ENCODE measurements at places on chromosomes 13 and 19.

DNA sequence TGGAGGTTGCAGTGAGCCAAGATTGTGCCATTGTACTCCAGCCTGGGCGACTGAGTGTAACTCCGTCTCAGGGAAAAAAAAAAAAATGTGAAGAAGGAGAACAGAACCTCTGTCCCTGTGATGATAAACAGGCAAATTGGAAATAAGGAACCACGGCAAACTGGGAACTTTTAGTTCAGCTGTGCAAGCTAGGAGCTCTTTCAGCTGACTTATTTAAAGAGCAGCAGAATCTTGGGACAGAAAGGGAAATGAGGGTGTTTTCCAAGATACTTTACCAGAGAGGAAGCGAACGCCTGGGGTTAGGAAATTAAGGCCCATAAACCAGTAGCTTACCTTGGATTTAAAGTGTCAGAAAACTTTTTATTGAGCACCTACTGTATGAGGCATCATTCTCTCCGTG lies 3.0 kb upstream of the UPF1 start:
- DNase-seq = no peak

DNA sequence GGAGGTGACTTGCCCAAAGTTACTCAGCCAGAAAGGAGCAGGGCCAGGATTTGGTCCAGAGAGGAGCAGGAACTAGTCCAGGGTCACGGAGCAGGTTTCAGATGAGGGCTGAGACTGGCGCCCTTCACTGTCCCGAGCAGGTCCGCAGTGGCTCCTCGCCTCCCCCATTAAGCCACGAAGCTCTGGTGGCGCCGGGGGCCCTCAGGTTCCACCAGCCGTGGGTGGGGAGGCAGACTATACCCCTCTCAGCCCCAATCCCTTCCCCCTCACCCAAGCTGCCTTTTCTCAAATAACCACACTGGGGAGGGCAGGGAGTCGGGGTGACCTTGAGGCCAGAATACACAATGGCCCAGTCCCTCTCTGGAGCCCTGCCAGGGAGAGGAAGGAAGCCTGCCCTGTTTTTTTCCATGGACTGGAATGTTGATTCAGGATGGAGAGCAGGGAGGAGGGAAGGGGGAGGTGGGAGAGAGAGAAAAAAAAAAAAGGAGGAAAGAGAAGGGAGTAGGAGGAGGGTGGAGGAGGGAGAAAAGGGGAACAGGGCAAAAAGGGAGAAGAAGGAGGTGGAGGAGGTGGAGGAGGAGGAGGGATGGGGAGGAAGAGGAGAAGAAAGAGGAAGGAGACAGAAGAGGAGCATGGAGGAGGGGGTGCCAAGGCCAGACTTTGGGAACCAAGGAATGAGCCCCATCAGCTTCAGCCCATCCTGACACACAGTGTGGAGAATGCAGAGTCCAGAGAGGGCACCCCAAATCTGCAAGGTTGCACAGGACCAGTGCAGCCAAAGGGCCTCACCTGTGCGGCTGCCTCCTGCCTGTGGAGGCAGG lies 19.7 kb downstream of the CEACAM16 start:
- DNase-seq = peak; percentile 86

DNA sequence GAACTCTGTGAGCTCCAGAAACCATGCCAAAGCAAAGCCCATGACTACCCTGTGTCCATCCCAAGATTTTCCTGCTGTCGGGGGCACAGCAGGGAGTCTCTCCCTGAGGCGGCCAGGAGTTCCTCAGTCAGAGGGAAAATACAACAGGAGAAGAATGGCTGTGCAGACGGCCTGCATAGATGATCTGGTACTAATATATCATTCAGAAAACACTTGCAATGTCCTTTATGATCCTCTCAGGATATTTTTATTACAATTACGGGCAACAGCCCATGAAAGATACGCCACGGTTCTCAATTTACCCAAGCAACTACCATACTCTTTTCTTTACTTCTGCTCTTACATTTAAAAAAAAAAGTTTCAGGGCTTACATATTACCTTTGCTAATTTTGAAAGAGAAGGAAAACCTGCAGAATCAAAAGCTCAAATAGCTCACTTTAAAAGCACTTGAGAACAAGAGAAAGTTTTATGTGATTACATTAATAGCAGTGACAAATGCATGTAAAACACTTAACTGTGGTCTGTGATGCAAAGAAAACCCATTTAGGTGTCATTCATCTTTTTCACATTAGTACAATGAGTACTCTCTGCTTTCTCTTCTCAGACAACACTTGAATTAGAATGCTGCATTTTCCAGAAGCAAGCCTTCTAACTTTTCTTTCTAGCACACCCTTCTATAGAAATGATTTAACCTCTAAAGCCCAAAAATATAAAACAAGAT lies 460.8 kb downstream of the KLF5 start:
- DNase-seq = no peak

- no peak for DNase-seq
Measured at GRCh38 chr13:94053986-94054593, 425.4 kb downstream of the DCT start.

GRCh38 chr19:42494321-42494720 lies 34.0 kb downstream of the CEACAM1 start:
- DNase-seq = peak; percentile 4

GRCh38 chr19:13588957-13589833 lies 82.9 kb upstream of the CACNA1A start:
- peak; percentile 60 for DNase-seq

DNA sequence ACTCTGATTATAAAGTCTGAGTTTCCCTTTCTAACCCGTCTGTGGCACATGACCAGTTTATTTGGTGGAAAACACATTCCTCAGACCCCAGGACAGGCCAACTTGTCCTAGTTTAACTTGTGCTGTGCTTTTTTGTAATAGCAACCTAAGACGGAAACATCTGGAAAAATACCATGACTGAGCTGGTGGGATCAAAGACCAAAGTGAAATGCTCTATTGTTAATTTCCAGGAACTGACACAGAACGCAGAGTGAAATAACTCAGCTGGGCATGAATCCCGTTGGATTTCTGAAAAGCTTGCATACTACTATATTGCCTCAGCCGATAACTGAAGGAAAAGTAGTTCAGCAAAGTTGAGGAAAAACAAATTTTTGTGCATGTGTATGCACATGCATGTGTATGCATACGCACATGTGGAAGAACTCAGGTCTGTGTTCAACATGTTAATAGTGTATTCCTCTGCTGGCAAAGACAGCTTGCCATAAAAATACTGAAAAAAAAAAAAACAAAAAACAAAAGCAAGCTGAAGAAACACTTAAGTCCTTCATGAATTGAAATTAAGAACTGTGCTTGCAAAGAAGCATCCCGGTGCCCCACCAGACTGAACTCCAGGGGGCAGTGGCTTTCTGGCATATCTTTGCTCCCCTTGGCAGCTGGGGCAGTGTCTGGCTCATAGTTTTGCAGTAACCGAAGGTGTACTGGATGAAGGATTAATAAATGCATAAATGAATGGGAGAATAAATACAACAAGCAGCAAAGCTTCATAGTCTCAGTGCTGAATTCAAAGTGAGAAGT lies 187.8 kb downstream of the LHFPL6 start:
- peak; percentile 65 for DNase-seq

- DNase-seq = peak; percentile 40
Measured at GRCh38 chr19:19468424-19469050, 46.8 kb downstream of the TSSK6 start.

DNA sequence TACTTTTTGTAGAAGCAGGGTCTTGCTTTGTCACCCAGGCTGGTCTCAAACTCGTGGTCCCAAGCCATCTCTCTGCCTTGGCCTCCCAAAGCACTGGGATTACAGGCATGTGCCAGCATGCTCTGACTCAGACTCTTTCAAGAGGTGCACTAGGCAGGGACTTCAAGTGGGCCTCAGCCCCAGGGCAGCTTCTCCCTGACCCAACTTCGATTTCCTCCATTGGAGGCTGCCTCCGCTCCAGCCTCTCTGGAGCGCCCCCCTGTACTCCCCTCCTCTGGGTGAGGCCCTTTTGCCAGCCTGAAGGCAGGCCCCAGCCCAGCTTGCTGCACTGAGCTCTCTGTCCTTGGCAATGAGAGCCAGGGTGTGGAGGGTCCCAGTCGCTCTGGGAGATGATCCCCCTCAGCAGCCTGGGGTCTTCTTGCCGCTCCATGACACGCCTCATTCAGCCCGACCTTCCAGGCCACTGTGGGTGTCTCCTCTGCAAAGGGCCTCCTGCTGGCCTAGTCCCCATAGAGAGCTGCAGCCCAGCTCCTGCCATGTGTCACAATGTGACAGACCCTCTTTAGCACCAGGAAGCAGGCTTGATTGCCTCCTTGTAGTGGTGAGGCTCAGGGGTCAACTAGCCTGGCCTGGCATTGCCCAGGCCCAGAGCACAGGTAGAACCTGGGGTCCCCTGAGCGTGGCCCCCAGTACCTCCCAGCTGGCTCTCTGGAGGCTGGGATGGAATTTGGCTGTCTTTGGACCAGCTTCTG lies 16.4 kb downstream of the CARM1 start:
- peak; percentile 39 for DNase-seq

DNA sequence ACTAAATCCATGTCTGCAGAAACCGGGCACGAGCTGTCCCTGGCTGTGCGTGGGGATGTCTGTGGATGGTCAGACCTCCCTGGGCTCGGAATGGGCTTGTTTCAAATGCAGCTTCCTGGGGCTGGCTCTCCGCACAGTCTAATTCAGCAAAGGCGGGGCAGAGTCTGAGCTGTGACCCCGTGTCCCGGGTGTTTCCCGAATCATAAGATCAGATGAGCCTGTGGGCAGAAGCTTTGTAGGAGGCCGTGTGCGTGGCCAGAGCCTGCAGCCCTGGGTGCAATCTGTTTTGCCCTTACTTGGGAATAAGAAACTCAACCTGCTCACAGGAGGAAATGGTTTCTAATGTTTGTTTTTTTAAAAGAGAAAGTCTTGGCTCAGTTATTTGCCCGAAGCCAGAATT lies 13.9 kb upstream of the GNA11 start:
- DNase-seq = peak; percentile 90

DNA sequence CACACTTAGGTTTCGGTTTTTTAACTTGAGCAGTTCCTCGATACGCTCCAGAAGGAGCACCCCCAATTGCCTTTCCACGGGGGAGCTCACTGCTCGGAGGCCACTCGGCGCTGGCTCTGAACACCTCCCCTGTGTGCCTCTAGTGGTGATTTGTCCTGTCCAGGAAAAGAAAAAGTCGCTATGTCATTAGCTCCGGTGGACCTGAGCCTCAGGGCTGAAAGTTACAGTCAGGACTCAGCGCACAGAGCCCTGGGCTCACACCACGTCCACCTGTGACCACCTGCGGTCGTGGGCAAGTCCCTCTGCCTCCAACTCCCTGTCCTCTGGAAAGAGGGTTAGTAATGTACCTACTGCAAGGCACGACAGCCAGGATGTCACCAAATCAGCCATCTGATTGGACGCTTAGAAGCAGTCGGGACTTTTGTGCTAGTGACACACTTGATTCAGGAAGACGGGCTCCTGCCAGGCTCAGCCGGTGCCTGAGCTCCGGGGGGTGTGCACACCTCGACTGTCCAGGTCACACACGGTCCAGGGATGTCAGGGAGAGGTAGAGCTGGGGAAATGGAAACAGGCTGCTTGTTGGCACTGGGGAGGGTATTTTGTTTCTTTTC lies 3.9 kb upstream of the TMPRSS9 start:
- DNase-seq = no peak

- DNase-seq = no peak
Measured at GRCh38 chr13:60355056-60355455, 42.0 kb upstream of the TDRD3 start.

DNA sequence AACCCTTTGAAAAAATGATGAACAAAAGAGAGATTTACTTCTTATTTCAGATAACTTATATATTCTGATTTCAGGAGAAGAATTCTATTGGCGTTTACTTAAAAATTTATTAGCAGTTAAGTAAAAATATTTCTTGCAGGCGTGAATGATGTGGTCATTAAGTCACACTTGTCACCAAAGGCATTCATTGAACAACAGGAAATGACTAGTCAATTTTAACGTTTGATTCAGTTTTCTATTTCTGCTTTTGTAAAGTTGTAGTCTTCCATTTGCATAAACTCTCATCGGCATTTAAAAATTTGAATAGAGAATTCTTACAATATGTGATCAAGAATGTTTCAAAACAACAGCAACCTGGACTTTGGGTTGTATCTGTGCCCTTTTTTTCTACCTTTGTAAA lies 83.4 kb downstream of the GPR12 start:
- no peak for DNase-seq

- no peak for DNase-seq
Measured at GRCh38 chr13:26011996-26012821, 39.6 kb downstream of the SHISA2 start.

GRCh38 chr13:36706755-36707154 lies 32.9 kb downstream of the SERTM1 start:
- peak; percentile 82 for DNase-seq

Measured in EH (cell line).